Psoas muscle (tissue), 8 donors: ENCODE measurements at places on chromosomes 11 and 22. TPM values are rescaled to one million over a fixed set of nuclear protein-coding genes. Genes with fewer than 3 reads are reported as not detected.

DNA sequence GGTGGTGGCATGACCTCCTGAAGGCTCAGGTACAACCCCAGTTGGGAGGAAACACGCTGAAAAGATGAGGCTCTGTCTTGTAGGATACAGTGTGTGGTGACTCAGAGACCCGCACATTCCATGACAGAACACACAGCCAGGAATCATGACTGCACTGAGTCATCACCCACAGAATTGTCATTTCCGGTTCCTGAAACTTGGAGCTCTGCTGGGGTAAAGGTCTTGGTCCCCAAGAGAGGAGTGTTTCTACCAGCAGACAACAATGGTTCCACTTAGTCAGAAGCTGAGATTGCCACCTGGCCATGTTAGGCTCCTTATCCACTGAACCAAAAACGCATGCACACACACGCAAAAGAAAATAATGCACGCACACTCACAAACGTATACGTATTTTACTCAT lies 31.5 kb upstream of the CYB5R3 start:
- peak; percentile 50 for DNase-seq

GPR83 gene
- total RNA-seq, result 0.11 TPM

DNA sequence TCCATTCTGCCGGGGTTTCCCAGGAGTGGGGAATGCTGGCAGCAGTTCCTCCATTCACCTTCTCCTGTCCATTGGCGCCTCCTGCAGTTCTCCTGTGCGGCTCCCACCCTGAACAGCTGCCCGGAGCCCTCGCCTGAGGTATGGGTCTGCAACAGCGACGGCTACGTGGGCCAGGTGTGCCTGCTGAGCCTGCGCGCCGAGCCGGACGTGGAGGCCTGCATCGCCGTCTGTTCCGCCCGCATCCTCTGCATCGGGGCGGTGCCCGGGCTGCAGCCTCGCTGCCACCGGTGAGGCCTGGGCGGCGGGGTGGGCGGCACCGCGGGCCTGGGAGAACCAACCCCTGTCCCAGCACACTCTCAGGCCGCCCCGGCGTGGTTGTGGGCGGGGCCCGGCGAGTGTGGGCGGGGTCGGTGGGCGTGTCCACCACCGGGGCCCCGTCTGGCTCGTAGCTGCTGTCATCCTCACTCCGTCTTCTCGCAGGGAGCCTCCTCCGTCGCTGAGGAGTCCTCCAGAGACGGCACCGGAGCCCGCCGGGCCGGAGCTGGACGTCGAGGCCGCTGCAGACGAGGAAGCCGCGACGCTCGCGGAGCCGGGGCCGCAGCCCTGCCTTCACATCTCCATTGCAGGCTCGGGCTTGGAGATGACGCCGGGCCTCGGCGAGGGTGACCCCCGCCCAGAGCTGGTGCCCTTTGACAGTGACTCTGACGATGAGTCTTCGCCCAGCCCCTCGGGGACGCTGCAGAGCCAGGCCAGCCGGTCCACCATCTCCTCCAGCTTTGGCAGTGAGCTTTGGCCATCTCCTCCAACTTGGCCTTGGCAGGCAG lies 14.0 kb upstream of the RELT start:
- no peak for DNase-seq

NAALADL1 gene
- total RNA-seq, result 4.8 TPM

GRCh38 chr11:23755076-23755475 lies 741.8 kb upstream of the LUZP2 start:
- DNase-seq, result no peak

GRCh38 chr11:11894486-11894885 lies 52.7 kb downstream of the USP47 start:
- DNase-seq, result no peak

DNA sequence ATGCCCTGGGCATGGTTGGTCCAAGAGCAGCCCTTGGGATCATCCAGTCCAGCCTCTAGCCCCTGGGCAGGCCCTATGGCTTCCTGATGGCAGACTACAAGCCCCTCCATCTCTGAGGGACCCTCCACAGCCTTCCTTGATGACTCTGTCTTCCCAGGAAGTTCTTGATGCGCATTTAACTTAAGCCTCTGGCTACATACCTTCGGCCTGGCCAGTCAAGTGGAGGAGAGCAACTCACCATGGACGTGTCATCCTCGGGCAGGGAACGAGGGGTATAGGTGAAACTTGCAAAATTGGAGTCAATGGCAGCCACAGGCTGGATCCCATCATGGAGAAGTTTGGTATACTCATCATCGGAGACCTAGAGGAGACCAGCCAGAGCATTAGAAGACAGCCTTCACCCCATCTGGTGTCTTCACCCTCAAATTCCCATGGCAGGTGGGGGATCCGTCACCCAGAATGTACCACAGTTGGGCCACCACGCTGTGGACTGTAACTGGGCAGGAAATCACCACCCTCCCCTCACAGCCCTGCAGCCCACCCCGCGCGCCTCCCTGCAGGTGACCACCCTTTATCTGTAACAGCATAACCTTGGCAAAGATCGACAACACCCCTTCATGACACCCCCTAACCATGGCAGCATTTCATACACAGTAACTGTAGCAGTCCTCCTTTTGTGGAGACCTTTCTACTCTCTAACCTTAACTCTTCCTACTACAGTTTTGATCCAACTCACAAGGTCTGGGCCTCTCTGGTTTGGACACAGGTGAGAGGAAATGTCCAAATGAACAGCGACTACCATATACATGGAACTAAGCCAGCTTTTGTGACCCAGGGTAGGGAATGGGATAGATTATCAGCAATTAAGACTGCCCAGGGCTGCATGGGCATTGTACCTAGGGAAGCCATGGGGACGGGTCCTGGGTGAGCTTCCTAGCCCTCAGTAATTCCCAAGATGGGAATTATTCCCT lies 91.7 kb downstream of the PDE2A start:
- DNase-seq, result no peak

DNA sequence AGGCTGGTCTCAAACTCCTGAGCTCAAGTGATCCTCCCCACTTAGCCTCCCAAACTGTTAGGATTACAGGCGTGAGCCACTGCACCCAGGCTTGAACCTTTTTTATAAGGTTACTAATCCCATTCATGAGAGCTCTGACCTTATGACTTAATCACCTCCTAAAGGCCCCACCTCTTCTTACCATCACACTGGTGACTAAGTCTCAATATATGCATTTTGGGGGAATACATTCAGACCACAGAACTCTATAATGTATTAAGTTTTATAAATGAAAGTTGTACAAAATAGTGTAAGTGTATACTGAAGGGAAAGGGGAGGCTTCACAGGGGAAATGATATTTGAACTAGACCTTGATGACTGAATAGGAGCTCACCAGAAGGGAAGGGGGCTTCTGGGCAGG lies 28.4 kb upstream of the RBFOX2 start:
- no peak for DNase-seq

GRCh38 chr11:850775-851763 lies 8.4 kb downstream of the TSPAN4 start:
- DNase-seq, result no peak

- DNase-seq, result no peak
These were observed 132.3 kb downstream of the DYNC2H1 start for GRCh38 chr11:103241574-103241973.

DNA sequence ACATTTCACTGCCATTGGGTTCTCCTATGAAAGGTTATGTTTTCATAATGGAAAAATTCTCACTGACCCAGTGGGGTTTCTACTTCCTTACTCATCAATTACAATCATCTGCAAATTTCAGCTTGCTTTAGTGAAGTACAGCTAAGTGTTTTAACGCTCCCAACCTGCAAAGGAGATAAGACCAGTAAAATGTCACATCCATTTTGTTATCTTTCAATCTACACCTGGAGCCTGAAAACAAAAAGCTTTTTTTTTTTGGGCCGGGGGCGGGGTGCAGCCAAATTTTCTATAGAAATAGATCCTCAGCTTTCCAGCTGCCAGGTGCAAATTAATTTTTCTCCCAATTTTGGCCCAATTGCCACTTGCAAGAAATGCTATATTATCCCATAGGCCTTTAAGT lies 40.6 kb downstream of the CADM1 start:
- DNase-seq, result no peak

APOL2 gene
- total RNA-seq, result 44.1 TPM

GRCh38 chr11:14411818-14412217 lies 52.8 kb upstream of the RRAS2 start:
- peak; percentile 61 for DNase-seq

ANKRD49 gene
- total RNA-seq, result 5.8 TPM

- DNase-seq, result no peak
These were observed 108.6 kb downstream of the INSC start for GRCh38 chr11:15223318-15223717.

DNA sequence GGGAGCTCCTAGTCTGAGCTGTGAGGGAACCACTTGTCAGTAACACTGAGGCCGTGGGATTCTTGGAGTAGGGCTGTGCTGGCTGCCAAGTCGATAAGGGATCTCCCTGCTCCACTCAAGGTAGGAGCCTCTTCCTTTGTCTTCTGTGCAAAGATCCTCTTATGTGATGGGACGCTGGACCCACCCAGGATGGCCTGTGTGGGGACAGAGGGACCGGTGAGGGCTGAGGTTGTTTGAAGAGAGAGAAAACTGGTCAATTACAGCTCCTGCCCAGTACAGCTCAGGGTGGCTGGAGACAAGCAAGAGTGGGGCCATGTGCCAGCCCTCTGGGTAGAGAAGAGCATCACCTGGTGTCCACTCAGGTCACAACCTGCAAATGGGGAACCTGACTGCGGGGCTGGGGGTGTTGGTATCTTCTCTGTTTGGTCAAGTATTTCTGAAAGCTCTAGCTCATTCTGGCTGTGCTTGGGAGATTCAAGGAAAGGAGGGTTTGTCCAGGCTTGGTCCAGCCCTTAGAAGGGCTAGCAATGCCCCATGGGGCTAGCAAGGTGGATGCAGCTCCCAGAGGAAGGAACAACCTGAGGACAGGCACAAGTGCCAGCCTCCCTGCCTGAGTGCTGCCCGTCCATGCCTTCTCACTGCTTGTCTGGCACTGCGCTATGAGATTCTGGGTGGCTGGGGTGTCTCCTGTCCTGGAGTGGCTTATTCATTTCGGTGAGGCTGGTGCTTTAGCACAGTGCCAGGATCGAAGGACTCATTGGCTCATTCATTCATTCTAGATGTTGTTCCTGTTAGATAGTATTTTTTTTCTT lies 27.6 kb upstream of the BAIAP2L2 start:
- DNase-seq, result no peak

E2F8 gene
- total RNA-seq, result 4.6 TPM

ACTN3 gene
- 60.2 TPM for total RNA-seq

UBQLN3 gene
- not detected for total RNA-seq

GRCh38 chr11:93525601-93526345 lies 17.4 kb downstream of the SMCO4 start:
- DNase-seq, result peak; percentile 30

DNA sequence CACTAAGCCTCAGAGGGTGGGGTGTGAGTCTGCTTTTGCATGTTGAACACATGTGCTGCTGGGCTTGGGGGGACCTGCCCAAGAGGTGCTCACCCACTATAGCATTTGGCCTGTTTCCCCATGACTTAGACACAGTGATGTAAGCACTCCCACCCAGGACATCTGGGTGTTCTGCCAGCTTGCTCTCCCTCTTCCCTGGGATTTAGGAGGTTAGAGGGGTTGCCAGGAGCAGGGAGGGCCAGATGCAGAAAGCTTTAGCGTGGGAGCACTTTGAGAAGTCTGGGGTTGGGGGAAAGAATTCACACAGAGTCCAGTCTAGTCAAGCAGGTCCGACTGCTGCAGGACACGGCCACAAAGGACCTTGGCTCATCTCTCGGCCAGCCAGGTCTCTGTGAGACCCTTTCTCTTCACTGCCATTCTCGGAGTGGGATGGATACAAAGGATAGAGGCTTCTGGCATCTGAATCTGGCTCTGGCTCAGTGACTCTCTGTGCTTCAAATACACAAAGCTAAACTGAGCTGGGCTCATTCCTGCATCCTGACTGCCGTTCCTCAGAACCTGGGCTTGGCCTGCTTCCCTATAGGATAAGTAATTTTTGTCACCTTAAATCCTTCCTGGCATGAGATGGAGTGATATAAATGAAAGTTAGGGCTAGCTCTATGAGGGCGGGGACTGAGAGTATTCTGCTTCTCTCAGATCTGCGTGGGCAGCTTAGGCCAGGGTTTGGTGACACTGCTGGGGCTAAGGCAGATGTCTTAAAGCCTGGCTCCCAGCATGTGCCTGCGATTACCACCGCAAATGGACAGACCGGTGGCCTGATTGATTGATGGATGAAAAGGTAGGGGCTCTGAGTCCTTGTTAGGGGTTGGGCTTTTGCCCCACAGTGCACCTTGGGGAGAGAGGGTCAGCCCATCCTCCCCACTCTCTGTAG lies 14.5 kb downstream of the USP2 start:
- no peak for DNase-seq

GRCh38 chr11:63506876-63507275 lies 992 bp downstream of the LGALS12 start:
- no peak for DNase-seq

DNA sequence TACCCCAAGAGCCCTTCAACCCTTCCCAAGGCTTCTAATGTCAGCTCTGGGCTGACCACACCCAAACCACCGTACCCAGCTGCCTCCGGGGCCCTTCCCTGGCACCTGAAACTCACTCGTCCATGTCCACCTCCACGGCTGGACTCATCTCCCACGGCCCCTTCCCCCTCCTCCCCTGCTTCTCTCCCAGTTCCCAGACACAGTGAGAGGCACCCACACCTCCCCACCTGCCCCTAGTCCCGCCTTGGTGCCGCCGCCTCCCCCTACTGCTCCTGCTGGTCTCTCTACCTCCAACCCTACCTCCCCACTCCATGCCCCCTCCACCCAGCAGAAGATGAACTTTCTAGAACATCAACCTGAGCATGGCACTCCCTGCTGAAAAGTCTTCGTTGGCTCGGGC lies 39.5 kb downstream of the ELFN2 start:
- DNase-seq, result no peak

DNA sequence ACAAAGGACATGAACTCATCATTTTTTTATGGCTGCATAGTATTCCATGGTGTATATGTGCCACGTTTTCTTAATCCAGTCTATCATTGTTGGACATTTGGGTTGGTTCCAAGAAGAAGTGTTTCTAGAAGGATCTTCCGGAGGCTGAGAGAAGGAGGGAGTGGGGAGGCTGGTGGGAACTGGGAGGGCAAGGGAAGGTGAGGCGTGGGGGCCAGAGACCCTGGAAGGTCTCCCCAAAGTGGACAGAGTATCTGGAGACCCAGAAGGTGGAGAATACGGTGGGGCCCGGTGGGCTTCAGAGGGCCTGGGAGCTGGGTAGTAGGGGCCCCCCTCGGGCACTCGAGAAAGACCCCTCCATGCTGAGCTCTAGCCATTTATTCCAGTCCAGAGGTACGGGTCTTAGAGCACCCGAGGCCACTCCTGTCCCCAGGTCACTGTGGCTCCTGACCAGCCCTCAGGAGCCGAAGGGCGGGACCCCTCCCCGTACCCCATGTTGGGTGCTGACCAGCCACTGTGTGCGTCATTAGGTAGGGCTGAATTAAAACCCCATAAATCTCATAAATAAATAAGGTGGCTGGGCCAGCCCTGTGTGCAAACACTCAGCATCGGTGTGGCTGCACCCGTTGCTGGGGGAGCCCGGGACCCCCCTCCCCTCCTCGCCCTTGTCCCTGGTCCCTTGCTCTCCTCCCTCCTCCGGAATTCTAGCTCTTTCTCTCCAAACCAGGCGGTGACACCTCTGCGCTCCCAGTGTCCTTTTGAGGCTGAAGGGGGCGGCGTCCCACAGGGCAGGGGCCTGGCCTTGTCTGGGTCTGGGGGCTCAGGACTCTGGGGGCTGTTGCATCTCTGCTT lies 38.8 kb upstream of the MUC5AC start:
- peak; percentile 26 for DNase-seq

- no peak for DNase-seq
These were observed 155.5 kb upstream of the DDI1 start for GRCh38 chr11:103880968-103881367.

- DNase-seq, result no peak
These were observed 65.6 kb upstream of the E2F8 start for GRCh38 chr11:19306179-19306944.
